Stimulated activated CD4-positive, alpha-beta T cell treated with anti-CD3 and anti-CD28 coated beads, Interleukin-1b, Interleukin-23, amount 100 ng/mL, for 4 hours (primary cell): ENCODE measurements at places on chromosomes 2 and 18.

DNA sequence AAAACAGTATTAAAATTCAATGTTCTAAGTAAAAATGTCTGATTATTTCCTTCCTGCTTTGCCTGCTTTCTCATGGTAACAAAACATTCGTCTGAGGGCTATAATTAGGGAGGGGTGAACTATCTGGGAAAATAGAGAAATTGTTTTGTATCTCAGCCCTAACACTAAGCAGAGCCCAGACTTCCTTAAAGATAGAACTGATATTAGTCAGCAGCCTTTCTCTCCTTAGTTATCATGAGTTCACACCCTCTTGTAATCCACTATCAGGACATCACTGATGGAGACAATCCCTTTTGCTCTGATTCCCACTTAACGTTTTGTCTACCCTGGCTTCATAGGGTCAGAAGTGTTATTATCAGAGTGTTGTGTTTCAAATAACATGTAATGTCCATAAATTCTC, 701.1 kb upstream of the ZEB2 start:
- DNase-seq: no peak

DNA sequence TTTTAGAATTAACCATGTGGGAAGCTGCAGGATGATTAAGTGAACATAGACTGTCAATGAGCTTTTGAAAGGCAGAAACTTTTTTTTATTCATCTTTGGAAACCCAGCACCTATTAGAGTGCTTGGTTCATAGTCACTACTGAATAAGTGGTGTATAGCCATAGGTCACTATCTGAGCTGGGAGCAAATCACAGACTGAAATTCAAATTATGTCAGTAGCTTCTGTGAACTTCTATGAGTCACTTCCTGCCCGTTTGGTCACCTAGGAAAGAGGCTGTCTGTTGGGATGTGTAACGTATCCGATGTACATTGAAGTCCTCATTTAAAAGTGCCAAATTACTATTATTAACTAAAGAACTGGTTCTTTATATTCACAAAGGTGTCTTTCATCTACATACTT, 20.5 kb upstream of the SLC40A1 start:
- DNase-seq: no peak

- no peak for DNase-seq
Measured at GRCh38 chr2:104923665-104924064, 69.8 kb downstream of the POU3F3 start.

GRCh38 chr2:204732019-204732418, 186.7 kb downstream of the PARD3B start:
- DNase-seq: no peak

DNA sequence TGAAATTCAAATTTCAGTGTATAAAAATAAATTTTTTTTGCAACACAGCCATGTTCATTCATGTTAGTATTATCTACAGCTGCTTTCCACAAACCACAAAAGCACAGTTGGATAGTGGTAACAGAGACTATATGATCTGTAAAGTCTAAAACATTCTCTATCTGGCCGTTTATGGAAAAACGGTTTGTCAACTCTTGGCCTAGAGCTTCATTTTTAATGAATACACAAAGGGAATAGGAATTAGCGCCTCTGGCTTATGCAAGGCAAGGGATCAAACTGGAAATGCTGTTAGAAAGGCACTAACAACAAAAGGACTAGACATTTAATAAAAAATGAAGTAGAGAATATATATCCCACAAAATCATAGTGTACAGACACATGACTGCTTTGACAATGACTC, 211.9 kb downstream of the EXOC6B start:
- no peak for DNase-seq

DNA sequence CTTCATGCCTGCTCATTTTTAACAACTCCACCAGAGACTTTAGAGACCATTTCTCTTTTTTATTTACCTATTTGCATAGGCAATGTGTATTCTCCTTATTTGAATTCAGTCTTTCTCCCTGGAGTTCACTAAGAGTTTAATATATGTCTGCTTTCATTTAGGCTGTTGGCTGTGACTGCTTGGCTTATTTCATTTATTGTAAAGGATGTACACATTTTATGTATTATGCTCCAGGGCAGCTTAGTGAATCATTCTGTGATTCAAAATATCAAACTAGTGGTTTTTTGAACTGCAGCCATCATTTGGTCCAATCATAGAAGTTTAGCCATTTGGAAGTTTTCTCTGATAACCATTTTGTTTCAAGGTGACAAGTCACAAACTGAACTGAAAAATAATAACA, 229.6 kb downstream of the LPIN1 start:
- DNase-seq: no peak

- DNase-seq: no peak
Measured at GRCh38 chr2:64769392-64770044, 115.8 kb upstream of the SERTAD2 start.
